Esophagus mucosa (tissue), 1 donor: ENCODE measurements at places on chromosomes 16 and 17.
A peak's percentile ranks its signal among the peaks of the same experiment; 100 is the strongest.

GRCh38 chr17:60386147-60387058 is 5.5 kb downstream of the USP32 start:
- ATAC-seq = no peak

GRCh38 chr16:76197900-76198299 is 79.3 kb upstream of the CNTNAP4 start:
- ATAC-seq = no peak

DNA sequence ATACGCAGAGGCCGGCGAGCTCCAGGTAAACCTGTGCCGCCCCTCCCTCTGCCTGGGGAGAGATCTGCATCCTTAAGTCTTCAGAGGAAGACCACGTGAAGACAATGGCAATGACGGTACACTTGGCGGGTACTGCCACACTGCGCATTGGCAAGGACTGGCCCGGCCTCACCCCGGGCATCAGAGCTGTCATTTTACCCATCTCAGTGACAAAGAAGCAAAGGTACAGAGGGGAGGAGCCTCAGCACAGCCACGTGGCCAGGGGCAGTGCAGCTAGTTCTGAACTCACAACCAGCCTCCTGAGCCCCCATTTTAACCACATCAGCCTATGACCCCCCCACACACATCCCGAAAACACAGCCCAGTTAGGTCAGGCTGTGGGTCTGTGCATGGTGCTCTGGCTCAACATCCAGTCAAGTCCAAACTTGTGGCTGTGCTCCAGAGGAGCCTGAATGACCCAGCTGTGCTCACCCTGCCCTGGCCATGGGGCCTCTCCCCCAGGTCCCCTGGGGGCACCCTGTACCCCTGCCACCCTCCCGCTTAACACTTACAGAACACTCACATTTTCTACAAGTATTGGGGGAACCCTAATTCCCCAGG is 80.6 kb downstream of the C16orf95 start:
- no peak for ATAC-seq

DNA sequence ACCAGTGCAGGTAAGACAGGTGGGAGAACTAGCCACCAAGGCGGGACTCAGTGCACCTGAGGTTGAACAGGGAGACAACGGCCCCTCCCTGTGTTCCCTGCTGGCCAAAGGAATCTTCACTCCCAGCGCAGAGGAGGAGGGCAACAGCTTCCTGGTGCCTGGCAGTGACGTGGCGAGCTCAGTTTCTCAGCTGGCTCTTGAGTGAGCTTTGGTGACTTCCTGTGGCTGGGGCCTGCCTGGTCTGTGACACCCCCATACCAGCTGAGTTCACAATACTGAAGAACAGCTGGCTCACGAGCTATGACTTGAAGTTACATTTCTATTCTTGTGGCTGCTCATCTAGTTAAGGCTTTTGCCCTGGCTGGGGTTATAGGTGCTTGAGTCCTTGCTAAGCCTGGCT is 26.1 kb downstream of the WNT9B start:
- ATAC-seq = no peak

- ATAC-seq = no peak
Measured at GRCh38 chr16:57186872-57187854, 1.0 kb downstream of the RSPRY1 start.

GRCh38 chr17:60586288-60586974 is 13.6 kb upstream of the PPM1D start:
- ATAC-seq = peak; percentile 48

GRCh38 chr17:61600621-61601020 is 9.6 kb upstream of the NACA2 start:
- no peak for ATAC-seq

GRCh38 chr17:34486761-34487160 is 92.6 kb upstream of the TMEM132E start:
- ATAC-seq = no peak

DNA sequence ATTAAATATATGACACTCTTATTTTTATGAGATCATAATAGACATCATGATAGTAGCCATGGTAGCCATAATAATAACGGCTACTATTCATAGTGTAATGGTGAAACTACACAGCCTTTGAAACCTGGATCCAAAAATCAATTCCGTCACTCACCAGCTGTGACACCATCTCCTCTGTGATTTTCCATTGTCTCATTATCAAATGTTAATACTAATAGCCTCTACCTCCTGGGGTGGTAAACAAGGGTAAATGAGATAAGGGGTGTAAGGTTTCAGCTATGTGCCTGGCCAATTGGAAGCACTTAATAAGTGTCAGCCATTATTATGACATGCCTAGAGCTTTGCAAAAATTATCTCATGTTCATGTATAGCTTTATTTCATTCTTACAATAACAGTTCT is 88.6 kb downstream of the CACNG3 start:
- no peak for ATAC-seq

DNA sequence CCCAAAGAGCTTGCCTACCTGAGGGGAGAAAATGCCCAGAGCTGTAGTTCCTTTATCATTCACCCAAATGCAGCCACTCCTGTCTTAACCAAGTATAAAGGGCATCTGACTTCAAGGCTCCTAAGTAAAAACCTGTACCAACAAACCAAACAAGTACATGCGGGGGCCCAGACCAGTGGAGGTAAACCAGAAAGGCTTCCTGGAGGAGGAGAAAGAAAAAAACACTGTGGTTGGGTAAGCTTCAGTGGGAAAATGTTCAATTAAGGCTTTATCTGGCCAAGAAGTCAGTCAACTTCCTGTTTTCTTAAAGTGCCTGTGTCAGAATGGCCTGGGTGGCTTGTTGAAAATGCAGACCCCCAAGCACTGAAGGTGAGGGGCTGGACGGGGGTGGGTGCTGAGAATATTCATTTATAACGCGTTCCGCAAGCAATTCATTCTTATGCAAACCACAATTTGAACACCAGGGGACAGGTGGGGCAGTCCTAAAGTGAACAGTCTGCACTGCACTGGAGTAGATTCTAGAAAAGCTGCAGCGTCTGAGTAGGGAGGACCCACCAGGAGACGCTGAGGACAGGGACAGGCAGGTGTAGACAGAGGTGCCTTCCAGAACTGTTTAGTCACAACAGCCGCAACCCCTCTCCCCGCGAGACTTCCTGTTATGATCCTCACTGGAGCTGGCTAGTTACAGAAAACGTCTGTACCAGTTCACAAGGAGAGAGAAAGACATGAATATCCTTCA is 467.1 kb downstream of the SOX9 start:
- ATAC-seq = peak; percentile 48

- ATAC-seq = no peak
Measured at GRCh38 chr17:72733619-72734282, 358.7 kb downstream of the SLC39A11 start.

- ATAC-seq = no peak
Measured at GRCh38 chr17:20246692-20247091, 220.6 kb downstream of the LGALS9B start.

DNA sequence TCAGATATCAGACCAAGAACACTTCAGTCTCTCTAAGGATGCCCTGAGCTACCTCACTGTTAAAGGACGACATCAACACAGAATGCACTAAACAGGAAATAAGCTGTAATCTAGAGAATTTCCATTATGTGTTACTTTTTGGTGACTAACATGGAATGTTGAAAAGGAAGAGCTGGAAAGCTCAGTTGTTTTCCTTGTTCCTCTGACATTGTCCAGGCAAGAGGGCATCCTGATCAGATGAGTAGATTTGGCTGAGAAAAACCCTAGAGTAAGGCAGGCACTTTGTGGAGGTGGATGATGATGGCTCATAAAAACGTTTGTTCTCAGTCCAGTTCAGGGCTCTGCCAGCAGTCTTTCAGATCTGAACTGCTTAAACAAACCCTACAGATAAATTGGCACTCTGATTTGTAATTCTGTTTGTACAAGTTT is 34.0 kb downstream of the DGKE start:
- peak; percentile 32 for ATAC-seq

DNA sequence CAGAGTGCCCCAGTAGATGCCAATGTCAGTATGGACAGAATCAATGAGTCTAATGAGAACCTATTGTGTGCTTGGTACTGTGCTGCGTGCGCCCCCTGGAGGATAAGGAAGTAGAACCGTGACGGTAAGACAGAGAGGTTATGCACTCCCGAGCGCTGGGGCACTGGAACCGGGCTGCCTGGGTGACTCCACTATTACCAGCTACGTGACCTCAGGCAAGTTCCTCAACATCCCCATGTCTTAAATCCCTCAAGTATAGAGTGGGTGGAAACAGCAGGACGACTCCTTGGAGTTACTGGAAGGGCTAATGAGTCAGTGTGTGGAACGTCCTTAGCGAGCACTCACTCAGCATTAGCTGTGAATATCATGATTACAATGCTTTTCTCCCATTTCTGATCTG is 16.2 kb downstream of the CHST4 start:
- peak; percentile 88 for ATAC-seq
